ENCODE measurements at places on chromosomes 5 and 9. TPM values are rescaled to one million over a fixed set of nuclear protein-coding genes. Genes with fewer than 3 reads are reported as not detected.

Gene NPR2
- total RNA-seq, result 12.5 TPM

Gene FUT7
- not detected for total RNA-seq

Gene RNF208
- total RNA-seq, result 7.7 TPM

Gene COL23A1
- 2.6 TPM for total RNA-seq

Gene IFNA21
- not detected for total RNA-seq

Measured in H9 (cell line).